Natural killer cell (primary cell): ENCODE measurements at places on chromosomes 5 and 9. TPM values are rescaled to one million over a fixed set of nuclear protein-coding genes. Genes with fewer than 3 reads are reported as not detected.

Gene DIPK1B
- total RNA-seq: not detected

Gene SLC25A2
- not detected for total RNA-seq

Gene SVEP1
- total RNA-seq: not detected

Gene BTNL9
- not detected for total RNA-seq

Gene F2R
- 50.1 TPM for total RNA-seq

Gene OMD
- not detected for total RNA-seq

GRCh38 chr9:135100241-135100681 lies 12.8 kb downstream of the OLFM1 start:
- no peak overlapping the region for H3K27ac ChIP-seq
- H3K36me3 ChIP-seq: no peaks in the 10 kb centered on the region
- H3K27me3 ChIP-seq: no peaks in the 10 kb centered on the region
- H3K4me3 ChIP-seq: no peak overlapping the region
- DNase-seq: no peak
- H3K4me1 ChIP-seq: no peaks in the 10 kb centered on the region

DNA sequence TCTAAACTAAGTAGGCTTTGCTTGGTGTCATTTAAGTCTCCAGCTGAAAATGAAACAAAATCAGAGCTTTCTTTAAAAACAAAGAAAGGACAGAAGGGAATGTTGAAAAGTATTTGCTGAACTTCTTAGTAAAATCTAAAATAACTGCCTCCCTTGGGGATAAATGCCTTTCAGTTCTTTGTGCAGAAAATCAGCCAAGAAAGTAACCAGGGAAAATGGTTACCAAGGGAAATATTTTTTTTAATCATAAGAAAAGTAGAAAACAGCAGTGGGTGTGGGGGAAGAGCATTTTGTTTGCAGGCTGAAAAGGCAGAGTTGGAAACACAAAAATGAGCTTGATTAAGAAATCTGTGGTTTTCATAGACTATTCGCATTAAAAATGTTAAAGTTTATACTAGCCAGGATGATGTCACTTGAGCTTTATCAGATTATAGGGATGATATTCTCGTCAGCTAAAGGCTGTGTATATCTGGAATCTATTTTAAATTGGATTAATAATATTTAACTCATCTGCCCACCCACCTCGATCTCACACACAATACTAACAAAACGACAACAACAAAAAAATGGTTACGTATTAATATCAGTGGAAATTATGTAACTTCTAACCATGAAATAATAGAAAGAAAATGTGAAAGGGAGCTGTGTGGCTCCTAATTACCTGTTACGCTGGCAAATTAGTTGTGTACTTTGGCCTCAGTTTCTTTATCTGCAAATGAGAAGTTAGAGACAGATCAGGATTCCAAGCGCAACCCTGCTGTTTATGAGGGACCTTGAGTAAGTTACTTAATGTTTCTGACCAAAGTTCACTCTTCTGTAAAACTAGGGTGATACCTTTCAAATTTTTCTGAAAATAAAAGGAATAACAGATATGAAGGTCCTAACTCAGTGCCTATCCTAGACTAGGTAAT lies at the start of gene ECM2:
Gene ECM2, minus strand, starts transcription at position 51 of the 911 bp plus-strand sequence. CDS start 13,124 bp downstream, outside the sequence.
- DNase-seq: no peak
- H3K27me3 ChIP-seq: no peaks in the 10 kb centered on the region
- no peaks in the 10 kb centered on the region for H3K4me1 ChIP-seq
- H3K36me3 ChIP-seq: no peaks in the 10 kb centered on the region
- H3K4me3 ChIP-seq: no peak within 1 kb of the TSS

GRCh38 chr5:67183859-67184258 lies 12.7 kb downstream of the CD180 start:
- no peaks in the 10 kb centered on the region for H3K27me3 ChIP-seq
- H3K27ac ChIP-seq: no peak overlapping the region
- H3K36me3 ChIP-seq: no peaks in the 10 kb centered on the region

DNA sequence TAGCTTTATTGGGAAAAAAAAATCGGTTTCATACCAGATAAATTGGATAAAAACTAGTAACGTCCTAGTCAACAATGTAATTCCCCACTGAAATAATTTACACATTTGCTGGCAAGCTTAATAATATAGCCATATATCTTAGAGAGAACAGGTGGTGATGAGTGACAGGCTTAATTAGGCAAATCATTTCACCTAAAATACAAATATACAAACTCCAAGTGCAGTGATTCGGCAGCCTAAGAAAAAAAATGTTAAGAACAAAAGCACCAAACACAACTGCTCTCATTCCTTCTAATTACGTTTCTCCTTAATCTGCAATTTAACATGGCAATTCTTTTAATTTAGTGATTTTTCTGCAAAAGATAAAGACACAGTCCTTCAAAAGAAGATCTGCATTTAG lies 56.0 kb upstream of the SLC25A51 start:
- no peaks in the 10 kb centered on the region for H3K36me3 ChIP-seq
- H3K27me3 ChIP-seq: no peaks in the 10 kb centered on the region
- H3K4me1 ChIP-seq: no peaks in the 10 kb centered on the region
- H3K27ac ChIP-seq: no peak overlapping the region
- no peak overlapping the region for H3K4me3 ChIP-seq
- DNase-seq: no peak

GRCh38 chr9:94839398-94839797 lies 112.9 kb downstream of the AOPEP start:
- no peak for DNase-seq
- no peaks in the 10 kb centered on the region for H3K27me3 ChIP-seq
- no peaks in the 10 kb centered on the region for H3K36me3 ChIP-seq
- no peaks in the 10 kb centered on the region for H3K4me1 ChIP-seq
- H3K4me3 ChIP-seq: no peak overlapping the region

GRCh38 chr5:167777746-167778145 lies 513.7 kb upstream of the WWC1 start:
- H3K27ac ChIP-seq: no peak overlapping the region
- H3K4me3 ChIP-seq: no peak overlapping the region
- no peaks in the 10 kb centered on the region for H3K36me3 ChIP-seq
- no peak for DNase-seq
- no peaks in the 10 kb centered on the region for H3K27me3 ChIP-seq
- no peaks in the 10 kb centered on the region for H3K4me1 ChIP-seq

GRCh38 chr9:72875221-72875620 lies 77.6 kb downstream of the ALDH1A1 start:
- no peaks in the 10 kb centered on the region for H3K36me3 ChIP-seq
- H3K27me3 ChIP-seq: no peaks in the 10 kb centered on the region

- no peak for DNase-seq
- H3K27me3 ChIP-seq: no peaks in the 10 kb centered on the region
- no peaks in the 10 kb centered on the region for H3K4me1 ChIP-seq
These were observed 154.6 kb downstream of the COL23A1 start for GRCh38 chr5:178435321-178436238.

DNA sequence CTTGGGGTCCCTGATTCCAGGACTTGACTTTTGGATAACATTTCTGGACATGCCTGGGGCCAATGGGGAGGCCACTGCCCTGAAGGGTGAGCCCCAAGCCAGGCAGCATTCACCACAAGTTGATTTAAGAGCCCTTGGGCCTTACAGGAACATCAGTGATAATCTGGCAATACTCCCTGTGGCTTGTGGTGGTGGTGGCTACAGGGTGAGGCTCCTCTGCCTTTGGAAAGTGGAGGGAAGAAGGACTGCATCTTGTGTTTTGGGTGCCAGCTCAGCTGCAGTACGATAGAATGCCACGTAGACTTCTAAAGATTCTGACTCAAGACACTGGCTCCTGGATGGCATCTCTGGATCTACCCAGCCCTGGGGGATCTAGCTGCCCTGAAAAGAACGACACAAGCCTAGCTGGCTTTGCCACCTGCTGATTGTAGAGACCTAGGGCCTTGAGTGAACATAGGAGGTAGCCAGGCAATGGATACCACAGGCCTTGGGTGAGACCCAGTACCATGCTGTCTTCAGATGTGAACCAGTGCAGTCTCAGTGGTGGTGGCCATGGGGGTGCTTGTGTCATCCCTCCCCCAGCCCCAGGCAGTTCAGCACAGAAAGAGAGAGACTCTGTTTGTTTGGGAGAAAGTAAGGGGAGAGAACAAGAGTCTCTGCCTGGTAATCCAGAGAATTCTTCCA lies 79.0 kb upstream of the DAP start:
- no peak for DNase-seq
- H3K4me1 ChIP-seq: no peaks in the 10 kb centered on the region
- H3K4me3 ChIP-seq: no peak overlapping the region
- H3K27ac ChIP-seq: no peak overlapping the region

DNA sequence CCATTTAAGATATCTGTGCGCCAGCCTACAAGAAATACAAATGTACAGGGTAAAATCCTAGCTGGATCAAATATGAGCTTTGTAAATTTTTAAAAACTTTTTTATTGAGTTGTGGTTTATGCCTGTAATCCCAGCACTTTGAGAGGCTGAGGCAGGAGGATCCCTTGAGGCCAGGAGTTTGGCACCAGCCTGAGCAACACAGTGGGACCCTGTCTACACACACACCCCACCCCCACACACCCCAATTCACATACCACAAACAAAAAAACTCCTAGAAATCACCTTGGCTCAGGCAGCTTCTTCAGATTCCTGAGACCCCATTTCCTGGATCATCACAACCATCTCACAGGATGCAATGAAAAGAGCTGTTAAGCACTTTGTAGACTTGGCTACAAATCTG lies 46.4 kb downstream of the CDK7 start:
- no peak overlapping the region for H3K4me3 ChIP-seq
- DNase-seq: no peak
- H3K27me3 ChIP-seq: no peaks in the 10 kb centered on the region
- no peak overlapping the region for H3K27ac ChIP-seq
- peaks cover 28% of the 10 kb centered on the region for H3K36me3 ChIP-seq

DNA sequence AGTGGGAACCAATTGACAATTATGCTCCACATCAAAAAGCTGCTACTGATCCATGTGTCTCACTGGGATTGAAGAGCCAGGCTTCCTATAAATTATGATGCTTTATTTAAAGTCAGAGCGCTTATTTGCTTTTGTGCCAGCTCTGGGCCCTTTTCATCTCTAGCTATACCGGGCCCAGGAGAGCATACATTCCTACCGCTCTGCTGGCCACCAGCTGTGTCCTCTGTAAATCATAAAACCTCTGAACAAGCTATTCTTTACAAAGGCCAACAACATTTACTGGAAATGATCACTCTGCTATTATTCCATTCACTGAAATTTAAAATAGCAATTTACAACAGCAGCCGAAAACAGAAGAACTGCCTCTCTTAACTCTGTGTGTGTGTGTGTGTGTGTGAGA lies 86.6 kb downstream of the ZNF608 start:
- H3K4me3 ChIP-seq: no peak overlapping the region
- no peak for DNase-seq
- no peak overlapping the region for H3K27ac ChIP-seq
- H3K4me1 ChIP-seq: no peaks in the 10 kb centered on the region
- no peaks in the 10 kb centered on the region for H3K36me3 ChIP-seq

DNA sequence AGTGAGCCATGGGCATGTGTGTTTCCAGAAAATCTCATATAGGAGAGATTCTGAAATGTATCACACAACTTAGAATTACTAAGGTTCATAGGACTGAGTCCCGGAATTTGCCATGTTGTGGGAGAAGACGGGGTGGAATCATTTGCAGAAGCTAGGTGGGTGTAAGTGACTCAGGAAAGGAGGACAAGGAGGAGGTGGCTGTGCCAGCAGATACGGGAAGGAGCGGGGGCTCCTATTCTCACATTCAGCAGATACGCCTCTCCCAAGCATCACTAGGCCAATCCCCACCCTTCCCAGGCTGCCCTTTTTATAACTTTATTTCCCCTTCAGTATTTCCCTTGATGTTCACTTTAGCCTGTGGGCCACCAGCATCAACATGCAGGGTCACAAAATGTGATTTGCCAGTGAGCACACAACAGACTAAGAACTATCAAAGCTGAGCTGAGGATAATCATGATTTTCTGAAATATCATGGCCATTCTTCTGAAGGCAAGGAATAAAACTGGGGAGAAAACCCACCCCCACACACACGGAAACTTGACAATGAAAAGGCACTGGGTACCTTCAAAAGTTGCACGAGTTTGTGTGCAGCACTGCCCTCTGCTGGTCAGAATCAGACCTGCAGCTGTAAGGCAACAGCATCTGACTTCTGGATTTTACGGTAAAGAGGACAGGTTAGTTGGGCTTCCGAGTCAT lies 133.2 kb downstream of the MTX3 start:
- peak; percentile 87 for DNase-seq
- no peaks in the 10 kb centered on the region for H3K4me1 ChIP-seq
- H3K36me3 ChIP-seq: no peaks in the 10 kb centered on the region
- no peaks in the 10 kb centered on the region for H3K27me3 ChIP-seq

GRCh38 chr5:170179626-170180025 lies 53.2 kb upstream of the C5orf58 start:
- no peak overlapping the region for H3K4me3 ChIP-seq
- H3K27me3 ChIP-seq: no peaks in the 10 kb centered on the region
- DNase-seq: no peak
- H3K27ac ChIP-seq: no peak overlapping the region
- no peaks in the 10 kb centered on the region for H3K4me1 ChIP-seq
- no peaks in the 10 kb centered on the region for H3K36me3 ChIP-seq

GRCh38 chr5:80975065-80975464 lies 14.9 kb downstream of the RASGRF2 start:
- DNase-seq: no peak
- H3K36me3 ChIP-seq: no peaks in the 10 kb centered on the region
- H3K4me1 ChIP-seq: no peaks in the 10 kb centered on the region
- H3K4me3 ChIP-seq: no peak overlapping the region
- no peaks in the 10 kb centered on the region for H3K27me3 ChIP-seq

GRCh38 chr9:134814598-134815215 lies 65.9 kb upstream of the FCN2 start:
- H3K4me3 ChIP-seq: no peak overlapping the region
- DNase-seq: no peak
- no peaks in the 10 kb centered on the region for H3K4me1 ChIP-seq

GRCh38 chr9:101902051-101902450 lies 163.6 kb upstream of the GRIN3A start:
- H3K4me3 ChIP-seq: no peak overlapping the region
- H3K36me3 ChIP-seq: no peaks in the 10 kb centered on the region
- H3K27ac ChIP-seq: no peak overlapping the region
- no peaks in the 10 kb centered on the region for H3K4me1 ChIP-seq

DNA sequence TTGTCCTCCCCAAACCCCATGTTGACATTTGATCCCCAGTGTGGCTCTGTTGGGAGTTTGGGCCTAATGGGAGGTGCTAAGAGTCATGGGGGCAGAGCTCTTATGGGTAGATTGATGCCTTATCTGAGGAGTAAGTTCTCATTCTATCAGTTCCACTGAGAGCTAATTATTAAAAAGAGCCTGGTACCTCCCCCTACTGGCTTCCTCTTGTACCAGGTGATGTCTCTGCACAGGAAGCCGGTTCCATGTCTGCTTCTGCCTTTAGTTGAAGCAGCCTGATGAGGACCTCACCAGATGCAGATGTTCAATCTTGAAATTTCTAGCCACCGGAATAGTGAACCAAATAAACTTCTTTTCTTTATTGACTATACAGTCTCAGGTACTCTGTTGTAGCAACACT lies 10.8 kb downstream of the GABRB2 start:
- H3K36me3 ChIP-seq: no peaks in the 10 kb centered on the region
- H3K4me3 ChIP-seq: no peak overlapping the region
- H3K27me3 ChIP-seq: no peaks in the 10 kb centered on the region
- no peak for DNase-seq
- H3K27ac ChIP-seq: no peak overlapping the region

- peaks cover 37% of the 10 kb centered on the region for H3K4me1 ChIP-seq
- no peak overlapping the region for H3K27ac ChIP-seq
- no peaks in the 10 kb centered on the region for H3K27me3 ChIP-seq
- H3K4me3 ChIP-seq: no peak overlapping the region
These were observed 5.5 kb downstream of the CSF2 start for GRCh38 chr5:132079081-132079480.
